NCI-H1694 treated with DMSO at 0.1 percent for 48 hours (cell line): ENCODE measurements at places on chromosomes 2 and 18.

GRCh38 chr18:12886498-12887126 lies 2.6 kb upstream of the PTPN2 start:
- no peak for DNase-seq

- DNase-seq = peak; percentile 26
Observed at GRCh38 chr2:194867328-194867727, 789.7 kb upstream of the SLC39A10 start.

DNA sequence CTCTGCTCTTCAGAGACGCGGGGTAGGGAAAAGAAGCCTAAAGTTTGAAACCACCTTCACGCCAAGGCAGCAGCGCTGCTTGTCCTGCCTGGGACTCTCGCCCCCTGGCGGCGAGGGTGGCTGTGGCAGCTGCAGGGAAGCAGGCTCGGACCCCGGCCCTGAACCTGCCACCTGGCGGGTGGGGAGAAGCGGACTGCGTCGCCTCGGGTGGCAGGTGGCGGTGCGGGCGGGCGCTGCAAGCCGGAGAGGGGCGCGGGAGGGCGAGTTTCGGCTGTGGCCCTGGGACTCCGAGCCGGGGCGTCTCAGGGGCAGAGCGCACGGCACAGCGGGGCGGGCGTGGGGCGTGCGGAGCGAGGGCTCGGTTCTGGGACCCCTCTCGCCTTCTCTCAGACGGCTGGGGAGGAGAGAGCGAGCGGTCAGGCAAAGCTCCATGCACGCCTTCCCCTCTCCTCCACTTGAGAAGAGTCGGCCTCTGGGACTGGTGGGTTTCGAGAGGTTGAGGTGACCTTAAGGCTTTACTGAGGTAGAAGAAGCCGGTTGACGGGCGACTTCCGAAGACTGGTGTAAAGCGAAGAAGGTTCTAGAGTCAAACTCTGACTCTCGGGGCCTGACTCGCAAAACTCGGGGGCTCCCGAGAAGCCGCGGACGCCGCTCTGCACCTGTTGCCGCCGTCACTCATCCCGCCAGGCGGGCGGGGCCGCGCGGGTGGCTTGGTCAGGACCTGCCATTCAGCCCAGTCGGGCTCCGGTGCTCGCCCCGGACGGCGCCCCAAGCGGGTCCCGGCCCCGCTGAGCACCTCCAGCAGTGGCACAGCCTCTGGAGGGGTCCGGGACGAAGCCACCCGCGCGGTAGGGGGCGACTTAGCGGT lies 1.1 kb upstream of the BOLL start:
- DNase-seq = no peak

GRCh38 chr2:226660526-226660925 lies 139.1 kb downstream of the IRS1 start:
- no peak for DNase-seq

- no peak for DNase-seq
Observed at GRCh38 chr2:46325182-46325928, 28.1 kb downstream of the EPAS1 start.

DNA sequence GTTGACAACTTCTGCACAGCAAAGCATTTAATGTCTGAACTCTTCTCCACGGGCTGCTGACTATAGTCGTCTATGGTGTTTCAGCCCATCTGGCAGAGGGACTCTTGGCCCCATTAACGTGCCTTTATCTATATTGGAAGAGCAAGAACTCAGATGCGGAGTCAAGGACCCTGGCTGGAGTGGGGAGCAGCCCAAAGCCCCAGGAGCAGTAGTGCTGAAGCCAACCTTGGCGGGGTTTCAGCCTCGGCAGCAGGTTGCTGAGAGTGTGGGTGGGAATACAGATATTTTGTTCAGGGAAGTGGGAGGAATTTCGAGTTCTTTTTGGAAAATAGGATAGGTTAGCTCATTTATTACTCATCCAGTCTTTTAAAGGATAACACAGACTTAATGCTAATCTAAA lies 34.2 kb downstream of the TMEM17 start:
- DNase-seq = no peak

DNA sequence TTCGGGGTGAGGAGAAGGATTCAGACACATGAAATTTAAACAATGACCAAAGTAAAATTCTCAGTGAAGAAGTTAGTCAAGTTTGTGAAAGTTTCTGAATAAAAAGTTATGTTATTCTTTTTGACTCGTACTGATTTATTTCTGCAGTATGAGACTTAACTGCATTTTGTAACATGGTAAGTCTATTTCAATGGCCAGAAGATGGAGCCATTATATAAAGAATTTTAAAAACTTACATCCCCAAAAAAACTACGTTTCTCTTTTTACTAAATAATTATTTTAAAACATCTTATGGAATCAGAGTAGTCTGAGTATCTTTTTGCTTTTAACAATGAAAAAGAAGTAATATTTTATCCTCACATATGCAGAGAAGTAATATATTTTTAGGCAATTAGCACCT lies 51.4 kb upstream of the SCN1A start:
- DNase-seq = peak; percentile 2

- DNase-seq = no peak
Observed at GRCh38 chr2:220374282-220374681, 746.9 kb downstream of the SLC4A3 start.

- no peak for DNase-seq
Observed at GRCh38 chr18:58348517-58348916, 280.4 kb downstream of the ALPK2 start.

- DNase-seq = no peak
Observed at GRCh38 chr2:49199266-49199665, 45.0 kb upstream of the FSHR start.

DNA sequence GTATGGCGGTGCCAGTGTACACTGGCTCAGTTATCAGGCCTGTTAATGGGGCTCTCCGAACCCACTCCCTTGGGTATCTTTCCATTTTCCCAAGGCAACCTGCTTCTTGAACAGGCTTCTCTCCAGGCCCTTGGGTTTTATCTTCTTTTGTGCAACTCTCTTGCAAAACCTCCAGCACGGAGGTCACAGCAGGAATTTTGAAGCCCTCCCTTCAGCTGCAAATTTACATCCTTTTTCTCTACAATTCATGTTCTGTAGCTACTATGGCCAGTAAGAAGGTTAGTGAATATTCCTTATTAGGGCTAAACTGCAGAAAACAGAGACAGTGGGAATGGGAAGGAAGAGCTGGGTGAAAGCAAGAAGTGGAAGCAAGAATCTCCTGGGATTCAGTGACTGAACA lies 10.4 kb upstream of the NPAS2 start:
- no peak for DNase-seq

GRCh38 chr18:9786631-9787030 lies 78.5 kb downstream of the RAB31 start:
- no peak for DNase-seq

- DNase-seq = peak; percentile 66
Observed at GRCh38 chr2:70340761-70341476, 39.1 kb upstream of the FAM136A start.

GRCh38 chr2:100246163-100247145 lies 75.8 kb downstream of the LONRF2 start:
- peak; percentile 7 for DNase-seq

- no peak for DNase-seq
Observed at GRCh38 chr18:49853011-49853410, 39.7 kb upstream of the ACAA2 start.
